AG04449 (cell line): ENCODE measurements at places on chromosomes 6 and 20.

DNA sequence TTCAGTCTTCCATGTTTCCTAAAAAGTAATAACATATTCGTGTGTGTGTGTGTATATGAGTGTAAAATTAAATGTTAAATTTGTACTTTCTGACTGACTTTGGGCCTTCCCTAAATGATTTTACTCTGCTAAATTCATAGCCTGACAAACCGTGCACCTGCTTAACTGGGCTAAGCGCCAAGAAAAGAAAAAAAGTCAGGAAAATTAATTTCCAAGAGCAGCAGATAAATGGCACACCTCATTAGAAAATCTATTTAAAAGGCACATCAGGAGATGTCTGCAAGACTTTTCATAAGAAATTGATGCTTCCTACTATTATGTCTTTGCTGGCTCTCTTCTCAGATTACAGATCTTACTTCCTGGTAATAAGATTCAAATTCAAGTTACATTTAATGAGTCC lies 72.4 kb downstream of the TRDN start:
- no peak for DNase-seq

GRCh38 chr6:136950436-136951126 lies 28.5 kb downstream of the SLC35D3 start:
- no peak for DNase-seq

DNA sequence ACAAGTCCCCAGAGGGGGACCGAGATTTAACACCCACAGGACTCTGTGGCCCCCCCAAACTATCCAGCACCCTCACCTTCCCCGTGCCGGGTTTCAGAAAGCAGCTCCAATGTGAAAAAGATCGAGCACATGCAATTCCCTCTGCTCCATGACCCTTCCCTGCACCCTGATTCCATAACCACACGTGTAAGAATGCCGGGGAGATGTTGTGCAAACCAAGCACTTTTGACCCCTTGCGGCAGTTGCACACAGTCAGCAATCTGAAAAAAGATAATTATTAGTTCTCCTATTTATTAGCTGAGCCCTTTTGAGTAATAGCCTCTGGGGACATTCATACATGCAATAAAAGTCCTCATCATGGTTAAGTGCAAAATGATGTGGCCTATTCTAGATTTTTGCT lies 13.0 kb downstream of the FOXQ1 start:
- DNase-seq: no peak

GRCh38 chr6:30819297-30819917 lies 64.9 kb upstream of the DDR1 start:
- DNase-seq: no peak

- DNase-seq: no peak
Observed at GRCh38 chr6:92297101-92297500, 1122.3 kb downstream of the EPHA7 start.

DNA sequence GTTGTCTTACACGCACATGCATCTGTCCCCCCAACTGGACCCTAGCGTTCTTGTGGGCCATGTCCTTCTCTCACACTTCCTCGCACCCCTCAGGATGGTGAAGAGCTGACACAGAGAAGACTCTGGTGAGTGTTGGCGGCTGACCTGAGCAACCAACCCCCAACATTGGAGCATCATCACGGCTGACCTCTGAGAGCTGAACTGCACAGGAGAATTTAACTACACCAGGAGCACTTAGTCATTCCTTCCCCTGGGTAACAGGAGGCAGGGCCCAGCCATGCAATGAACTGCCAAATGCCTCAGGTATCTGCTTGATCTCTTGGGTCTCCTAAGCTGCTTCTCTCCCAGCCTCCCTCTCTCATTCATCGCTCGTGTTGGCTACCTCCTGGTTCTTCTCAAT lies 88.5 kb downstream of the PSMG4 start:
- no peak for DNase-seq

DNA sequence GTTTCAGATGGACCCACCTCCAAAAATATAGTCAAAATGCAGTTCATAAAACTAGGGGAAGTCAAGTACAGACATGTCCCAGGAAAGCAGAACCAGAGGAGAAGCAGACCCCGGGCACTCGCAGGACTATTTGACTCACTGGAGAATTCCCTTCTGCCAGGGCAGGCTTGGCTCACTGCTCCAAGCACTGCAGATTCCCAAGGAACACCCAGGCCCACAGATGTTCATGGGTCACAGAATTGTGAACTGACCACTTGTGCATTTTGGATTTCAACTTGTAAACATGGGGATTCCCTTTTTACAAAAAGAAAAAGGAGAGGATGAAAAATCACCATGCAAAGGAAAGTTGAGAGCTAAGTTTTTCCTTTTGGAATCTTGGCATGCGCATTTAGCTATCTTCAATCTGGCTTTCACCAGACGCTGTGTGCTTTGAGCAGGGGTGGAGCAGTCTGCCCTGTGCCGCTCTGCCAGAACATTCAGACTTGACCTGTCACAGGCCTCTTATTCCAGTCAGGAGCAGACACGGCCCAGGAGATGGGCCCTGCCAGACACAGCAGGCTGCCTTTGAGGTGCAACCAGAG lies 237.5 kb upstream of the TAB2 start:
- DNase-seq: no peak

DNA sequence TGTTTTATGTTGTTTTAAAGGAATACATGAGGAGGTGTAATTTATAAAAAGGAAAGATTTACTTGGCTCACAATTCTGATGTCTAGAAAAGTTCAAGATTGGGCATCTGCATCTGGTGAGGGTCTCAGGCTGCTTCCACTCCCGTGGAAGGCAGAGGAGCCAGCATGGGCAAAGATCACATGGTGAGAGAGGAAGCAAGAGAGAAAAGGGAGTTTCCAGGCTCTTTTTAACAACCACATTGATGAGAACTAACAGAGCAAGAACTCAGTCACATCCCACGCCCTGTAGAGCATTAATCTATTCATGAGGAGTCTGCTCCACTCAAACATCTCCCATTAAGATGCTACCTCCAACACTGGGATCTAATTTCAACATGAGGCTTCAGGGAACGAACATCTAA lies 1666.3 kb downstream of the HACE1 start:
- no peak for DNase-seq

DNA sequence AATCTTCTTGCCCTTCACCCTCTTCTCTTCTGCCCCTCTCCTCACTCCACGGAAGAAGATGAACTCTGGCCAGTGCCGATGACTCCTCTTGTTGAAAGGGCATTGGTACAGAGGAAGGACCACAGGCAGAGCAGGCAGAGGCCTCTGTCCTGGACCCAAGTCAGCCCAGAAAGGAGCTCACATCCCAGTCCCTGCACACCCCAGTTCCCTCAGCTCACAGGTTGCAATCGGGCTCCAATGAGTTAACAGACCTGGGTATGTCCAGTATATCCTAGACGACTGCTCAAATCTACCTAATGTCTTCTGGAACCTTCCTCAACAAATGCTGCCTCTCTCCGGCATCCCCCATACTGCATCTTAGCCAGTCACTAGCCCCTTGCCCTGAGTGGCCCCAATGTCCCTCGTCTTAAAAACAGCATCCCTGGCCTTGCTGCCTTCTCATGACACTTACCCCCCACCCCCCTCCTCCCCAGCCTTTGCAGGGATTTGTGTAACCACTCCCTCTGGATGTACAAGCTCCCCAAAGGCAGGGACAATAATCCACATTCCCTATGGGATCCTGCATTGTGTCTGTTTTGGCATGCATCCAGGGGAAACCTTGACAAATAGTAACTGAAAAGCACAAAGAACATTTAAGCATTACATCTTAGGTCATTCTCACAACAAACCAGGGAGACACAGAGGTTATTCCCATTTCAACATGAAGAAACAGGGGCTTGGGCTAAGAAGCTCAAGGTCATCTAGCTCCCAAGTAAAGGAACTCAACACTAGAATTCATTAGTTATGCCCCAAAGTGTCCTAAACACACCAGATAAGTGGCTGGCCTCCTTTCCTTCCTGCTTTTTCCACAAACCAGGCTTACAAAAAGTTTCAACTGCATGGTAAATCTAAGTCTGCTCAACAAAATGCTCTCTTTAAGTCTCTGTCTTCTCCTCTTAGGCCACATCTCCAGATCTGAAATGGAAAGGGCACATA lies 45.1 kb downstream of the TRERF1 start:
- DNase-seq: no peak

DNA sequence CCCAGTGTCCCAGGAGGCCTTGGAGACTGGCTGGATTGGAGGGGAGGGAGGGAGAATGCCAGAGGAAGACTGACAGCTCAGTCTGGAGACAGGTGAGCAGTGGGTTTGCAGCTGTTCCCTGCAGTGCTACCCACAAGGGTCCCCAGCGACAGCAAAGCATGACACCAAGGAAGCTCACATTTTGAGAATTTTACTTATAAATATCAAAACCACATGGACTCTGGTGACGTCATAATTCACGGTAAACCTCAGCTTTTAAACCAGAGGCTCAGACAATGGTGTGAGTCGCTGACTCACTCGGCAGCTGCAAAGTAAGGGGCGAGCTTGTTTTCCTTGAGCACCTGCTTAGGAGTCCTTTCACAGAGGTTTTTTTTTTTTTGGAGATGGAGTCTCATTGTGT lies 65.2 kb downstream of the THBS2 start:
- DNase-seq: no peak

DNA sequence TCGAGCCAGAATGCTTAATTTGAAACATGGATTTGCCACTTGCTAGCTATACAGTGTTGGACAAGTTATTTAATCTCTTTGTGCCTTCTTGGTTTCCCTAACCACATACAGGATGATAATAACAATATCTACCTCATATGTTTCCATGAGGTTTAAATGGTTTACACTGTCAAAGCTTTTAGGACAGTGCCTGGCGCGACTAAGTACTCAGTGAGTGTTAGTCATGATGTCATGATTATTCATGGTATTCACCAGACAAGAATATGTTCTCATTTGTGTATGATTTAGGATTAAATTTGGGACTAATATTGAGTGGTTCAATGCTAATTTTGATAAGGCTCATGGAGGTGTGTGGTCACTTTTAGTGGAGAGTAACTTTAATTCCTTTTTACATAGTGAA lies 167.4 kb downstream of the EYA4 start:
- no peak for DNase-seq

- no peak for DNase-seq
Observed at GRCh38 chr6:136137008-136137692, 113.0 kb downstream of the MTFR2 start.

- DNase-seq: no peak
Observed at GRCh38 chr6:116941727-116942126, 64.7 kb downstream of the RFX6 start.

- no peak for DNase-seq
Observed at GRCh38 chr20:20211274-20211987, 156.5 kb upstream of the INSM1 start.

DNA sequence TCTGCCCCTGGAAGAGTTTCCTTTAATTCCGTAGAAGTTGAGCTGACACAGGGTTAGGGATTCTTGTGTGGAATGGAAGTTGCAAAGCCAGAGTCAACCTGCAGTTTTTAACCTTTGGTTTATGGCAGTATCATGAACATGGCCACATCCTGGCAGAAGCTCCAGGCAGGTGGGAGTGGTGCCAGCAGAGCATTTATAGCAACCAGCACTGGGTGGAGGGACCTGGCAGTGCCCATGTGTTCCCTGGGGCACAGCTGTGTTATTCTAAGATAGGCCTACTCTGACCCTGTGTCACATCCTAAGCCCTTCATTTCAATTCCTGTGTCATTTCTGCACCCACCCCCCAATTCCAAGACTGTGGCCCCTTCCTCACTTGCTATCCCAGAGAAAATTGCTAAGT lies 26.1 kb upstream of the ZNF831 start:
- DNase-seq: no peak

- no peak for DNase-seq
Observed at GRCh38 chr20:51800872-51801121, 1.5 kb downstream of the SALL4 start.

DNA sequence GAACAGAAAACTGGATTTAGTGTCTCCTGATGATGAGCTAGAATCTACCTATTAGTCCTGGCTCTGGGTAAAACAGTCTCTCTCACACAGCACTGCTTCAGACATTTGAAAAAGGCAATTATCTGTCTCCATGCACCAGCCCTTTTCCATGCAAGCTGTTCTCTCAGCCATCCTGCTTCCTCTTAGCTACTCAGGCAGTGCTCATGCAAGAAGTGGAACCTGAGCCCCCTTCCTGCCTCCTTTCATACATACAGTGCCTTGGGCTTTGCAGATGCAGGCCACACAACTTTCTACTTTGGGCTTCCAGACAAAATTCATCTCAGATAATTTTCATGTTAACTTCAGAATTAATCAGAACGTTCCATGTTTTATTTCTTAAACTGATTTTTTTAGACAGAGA lies 151.3 kb downstream of the RALGAPA2 start:
- no peak for DNase-seq
